Activated naive CD8-positive, alpha-beta T cell treated with anti-CD3 and anti-CD28 coated beads for 36 hours (primary cell): ENCODE measurements at places on chromosomes 5 and 9. TPM values are rescaled to one million over a fixed set of nuclear protein-coding genes. Genes with fewer than 3 reads are reported as not detected.

PRR7 gene
- 21.5 TPM for total RNA-seq

PRKAA1 gene
- total RNA-seq: 59.3 TPM

TSSK1B gene
- not detected for total RNA-seq

C5orf63 gene
- 8.2 TPM for total RNA-seq

CSF1R gene
- total RNA-seq: not detected

PCDHA9 gene
- total RNA-seq: not detected

MCIDAS gene
- total RNA-seq: 0.31 TPM

CLIC3 gene
- not detected for total RNA-seq

RAB3C gene
- not detected for total RNA-seq

SPDL1 gene
- total RNA-seq: 50.4 TPM

NPM1 gene
- total RNA-seq: 4,728 TPM

ARL14EPL gene
- not detected for total RNA-seq

TPM2 gene
- 3.3 TPM for total RNA-seq

CTXN3 gene
- total RNA-seq: not detected

ST8SIA4 gene
- 14.6 TPM for total RNA-seq

TRIM7 gene
- total RNA-seq: 0.62 TPM

TNFSF15 gene
- total RNA-seq: 2.4 TPM

FKTN gene
- total RNA-seq: 15.8 TPM

OLFML2A gene
- total RNA-seq: not detected

SH3PXD2B gene
- total RNA-seq: 0.80 TPM

SLC6A19 gene
- not detected for total RNA-seq

LECT2 gene
- total RNA-seq: not detected

NTRK2 gene
- 0.02 TPM for total RNA-seq

TTC39B gene
- 17.3 TPM for total RNA-seq

CKS2 gene
- 333 TPM for total RNA-seq

DNAH5 gene
- total RNA-seq: not detected

CFAP77 gene
- not detected for total RNA-seq

WNK2 gene
- 0.88 TPM for total RNA-seq

OBP2B gene
- not detected for total RNA-seq

GPX8 gene
- not detected for total RNA-seq
